ENCODE measurements at places on chromosomes 16 and 17. TPM values are rescaled to one million over a fixed set of nuclear protein-coding genes. Genes with fewer than 3 reads are reported as not detected.

CSH2 gene
- total RNA-seq: 4.3 TPM

NGFR gene
- 0.64 TPM for total RNA-seq

- DNase-seq: no peak
Measured at GRCh38 chr16:88639231-88640038, 1.1 kb downstream of the IL17C start.

DNA sequence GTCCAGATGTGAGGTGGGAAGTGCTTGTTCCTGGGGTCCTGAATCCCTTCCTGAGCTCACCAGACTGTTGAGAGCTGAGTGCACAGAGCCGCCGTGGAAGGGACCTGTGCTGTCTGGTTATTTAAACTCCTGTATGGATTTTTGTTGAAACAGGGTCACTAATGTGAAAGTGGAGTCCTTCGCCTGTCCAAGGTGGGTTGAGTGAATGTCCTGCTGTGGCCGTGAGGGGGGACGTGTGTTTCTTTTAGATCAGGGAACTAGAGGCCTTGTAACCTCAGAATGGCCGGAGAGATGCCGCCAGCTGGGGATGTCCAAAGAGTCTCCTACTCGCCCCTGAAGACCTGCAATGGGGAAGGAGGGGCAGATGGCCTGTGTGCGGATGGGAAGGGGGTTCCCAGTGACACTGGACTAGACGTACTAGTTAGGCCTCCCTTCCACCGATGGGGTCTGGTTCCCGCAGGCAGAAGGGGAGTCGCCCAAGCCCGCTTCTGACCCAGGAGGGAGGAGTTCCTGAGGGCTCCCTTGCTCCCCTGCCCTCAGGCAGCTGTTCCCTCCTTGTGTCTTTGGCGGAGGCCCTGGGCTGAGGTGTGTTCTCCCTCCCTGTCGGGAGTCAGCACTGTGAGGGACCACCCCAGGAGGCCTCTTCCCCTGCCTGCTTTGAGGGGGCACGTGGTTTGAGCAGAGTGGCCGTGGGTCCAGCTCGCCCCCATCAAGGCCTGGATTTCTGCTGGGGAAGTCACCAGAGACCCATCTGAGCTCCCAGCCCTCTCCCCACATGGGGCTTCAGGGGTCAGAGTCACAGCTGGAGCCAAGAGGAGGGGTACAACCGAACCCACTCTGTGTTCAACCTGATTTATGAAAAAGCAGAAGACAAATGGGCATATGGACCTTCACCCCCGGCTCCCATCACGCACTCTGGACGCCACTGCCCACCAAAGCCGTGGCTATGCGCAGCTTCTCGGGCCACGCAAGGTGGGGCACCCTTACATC is 30.9 kb downstream of the OR1D5 start:
- DNase-seq: no peak

DHRS13 gene
- total RNA-seq: 4.5 TPM

GCGR gene
- total RNA-seq: not detected

DNA sequence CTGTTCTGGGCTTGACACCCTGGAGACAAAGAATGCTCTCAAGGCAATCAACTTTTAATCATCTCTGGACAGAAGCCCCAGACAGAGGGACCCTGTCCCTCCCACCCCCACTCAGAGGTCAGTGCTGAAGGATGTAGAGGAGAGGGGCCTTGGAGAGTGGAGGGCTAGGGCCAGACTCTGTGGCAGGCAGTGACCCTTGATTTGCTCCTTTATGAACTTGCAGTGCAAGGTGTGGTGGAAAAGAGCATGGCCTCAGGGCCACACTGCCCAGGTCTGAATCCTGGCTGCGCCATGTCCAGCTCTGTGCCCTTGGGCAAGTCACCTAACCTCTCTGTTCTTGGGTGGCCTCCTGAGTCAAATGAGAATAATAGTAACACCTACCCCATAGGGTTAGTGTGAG is 134.3 kb downstream of the TMEM132E start:
- DNase-seq: no peak
